Hematopoietic multipotent progenitor cell treated with erythropoietin and hydrocortisone succinate and interleukin-3 and kit ligand, for 4 days (in vitro differentiated cells): ENCODE measurements at places on chromosomes 2 and 18.

GRCh38 chr2:126637386-126637785, 18.6 kb upstream of the GYPC start:
- peak; percentile 64 for DNase-seq

- DNase-seq = no peak
Observed at GRCh38 chr2:53654396-53654795, 113.2 kb upstream of the CHAC2 start.

DNA sequence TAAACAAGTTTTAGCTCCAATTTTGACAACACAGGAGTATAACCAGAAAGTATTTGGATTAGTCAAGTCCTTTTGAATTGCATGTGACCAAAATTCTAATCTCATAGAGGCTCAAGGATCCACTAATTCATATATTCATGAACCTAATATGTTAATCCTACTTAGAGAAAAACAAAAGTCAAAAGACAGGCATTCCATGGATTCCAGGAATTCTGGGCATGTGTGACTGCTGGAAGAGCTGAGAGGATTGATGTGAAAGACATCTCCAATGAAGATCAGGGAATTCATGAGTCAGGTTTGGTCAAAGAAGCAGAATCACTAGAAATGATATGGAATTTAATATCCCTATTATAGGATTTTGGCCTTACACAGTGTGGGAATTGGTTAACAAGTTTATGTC, 1494.6 kb upstream of the DDX18 start:
- no peak for DNase-seq

DNA sequence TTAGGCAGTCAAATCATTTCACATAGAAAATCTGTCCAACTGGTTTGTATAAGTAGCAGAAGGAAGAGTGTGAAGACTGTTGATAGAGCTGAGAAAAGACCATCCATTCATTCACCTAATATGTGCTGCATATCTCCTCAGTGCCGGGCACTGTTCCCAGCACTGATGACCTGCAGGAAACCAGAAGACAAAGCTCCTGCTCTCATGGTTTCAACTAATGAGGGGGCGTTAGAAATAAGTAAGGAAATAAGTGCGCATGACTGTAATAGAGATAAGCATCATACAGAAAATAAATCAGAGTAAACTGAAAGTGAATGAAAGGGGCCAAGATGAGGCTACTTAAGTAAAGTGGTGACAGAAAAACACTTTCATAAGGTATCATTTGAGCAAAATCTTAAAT, 427.5 kb upstream of the CDH20 start:
- DNase-seq = no peak

GRCh38 chr18:6810191-6810590, 80.7 kb downstream of the ARHGAP28 start:
- no peak for DNase-seq

DNA sequence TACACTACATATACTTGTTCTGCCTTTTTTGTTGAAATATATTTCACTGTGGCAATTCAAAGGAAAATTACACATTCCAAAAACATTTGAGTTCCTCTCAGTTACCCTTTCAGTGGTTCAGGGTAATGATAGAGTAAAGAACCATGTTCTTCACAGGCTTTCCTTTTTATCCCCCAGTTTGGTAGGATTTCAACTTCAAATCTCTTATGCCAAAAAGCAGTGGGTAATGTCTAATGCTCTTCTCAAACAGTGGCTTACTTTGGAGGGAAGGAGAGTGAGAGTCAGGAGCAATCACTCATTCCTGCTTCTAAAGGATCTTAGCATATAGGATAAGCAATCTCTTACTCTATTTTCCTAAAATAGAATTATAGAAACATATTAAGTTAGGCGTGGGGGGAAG, 290.6 kb downstream of the ZEB2 start:
- no peak for DNase-seq

DNA sequence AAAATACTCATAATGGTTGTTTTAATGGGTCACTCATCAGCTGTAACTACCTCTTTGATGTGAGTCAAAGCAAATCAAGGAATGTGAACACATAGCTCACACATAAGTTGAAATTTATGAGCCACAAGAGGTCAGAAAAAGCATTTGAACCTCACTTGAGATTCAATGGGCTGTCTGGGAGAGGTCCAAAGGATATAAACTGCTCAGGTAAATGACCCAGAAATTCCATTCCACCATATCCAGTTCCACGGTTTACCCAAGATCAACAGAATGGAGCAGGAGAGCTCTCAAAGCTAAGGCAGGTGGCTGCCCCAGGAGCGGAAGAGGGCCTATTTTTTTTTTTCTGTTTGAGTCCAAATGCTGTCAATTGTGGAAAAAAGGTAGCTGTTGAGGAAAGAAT, 464.1 kb downstream of the TNS1 start:
- DNase-seq = no peak

- DNase-seq = peak; percentile 72
Observed at GRCh38 chr2:174334781-174335251, at the start of gene SP9. Gene SP9, plus strand, starts transcription at chr2:174334954. Its CDS starts 139 bp downstream, at chr2:174335093.

DNA sequence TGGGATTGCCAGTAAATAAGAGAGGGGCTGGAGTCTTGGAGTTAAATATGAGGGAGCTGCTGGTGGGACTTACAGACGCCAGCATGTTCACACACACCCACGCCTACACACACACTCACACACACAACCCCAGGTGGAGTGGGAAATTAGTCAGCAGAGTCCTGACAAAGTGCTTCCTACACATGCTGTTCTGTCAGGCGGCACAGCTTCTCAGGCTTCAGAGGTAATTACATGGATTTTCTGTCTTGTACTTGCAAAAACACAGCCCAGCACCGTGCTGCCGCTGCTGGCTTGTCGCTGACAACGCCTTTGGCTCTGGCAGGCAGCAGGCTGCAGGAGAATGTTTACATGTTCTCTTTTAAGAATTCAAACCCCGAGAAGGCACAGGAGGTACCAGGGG, 1186.3 kb upstream of the CELF4 start:
- no peak for DNase-seq

DNA sequence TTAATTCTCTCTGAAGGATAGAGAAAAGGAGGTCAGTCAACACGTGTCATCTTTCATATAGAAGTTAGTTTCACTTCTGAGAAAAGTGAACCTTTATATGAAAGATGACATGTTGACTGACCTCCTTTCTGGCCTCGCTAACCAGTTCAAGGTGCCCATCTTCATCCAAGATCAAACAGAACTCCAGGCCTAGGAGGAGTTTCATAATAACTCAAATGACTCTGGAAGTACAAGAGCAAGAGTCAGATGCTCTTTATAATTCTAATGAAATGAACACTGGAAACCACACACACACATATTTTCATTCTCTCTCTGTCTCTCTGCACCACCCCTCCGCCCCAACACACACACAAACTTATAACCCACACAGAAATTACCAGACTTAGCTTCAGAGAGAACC, 16.3 kb downstream of the ANKRD44 start:
- no peak for DNase-seq

DNA sequence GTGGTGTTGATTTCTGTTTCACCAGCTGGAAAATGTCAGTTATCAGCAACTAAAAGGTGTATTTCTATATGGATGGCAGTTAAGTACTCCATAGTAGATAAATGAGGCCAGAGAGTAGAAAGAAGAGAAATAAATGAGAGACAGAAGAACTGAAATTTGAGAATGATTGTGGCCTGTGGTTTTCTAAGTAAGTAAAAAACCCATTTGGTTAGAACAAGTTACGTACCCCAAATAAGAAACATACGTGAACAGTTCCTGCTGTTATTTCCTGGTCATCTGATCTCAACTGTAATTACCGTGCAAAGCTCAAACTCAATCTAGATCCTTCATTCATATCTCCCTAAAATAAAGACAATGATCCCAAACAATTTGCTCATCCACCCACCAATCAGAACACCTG, 181.3 kb downstream of the PID1 start:
- no peak for DNase-seq

DNA sequence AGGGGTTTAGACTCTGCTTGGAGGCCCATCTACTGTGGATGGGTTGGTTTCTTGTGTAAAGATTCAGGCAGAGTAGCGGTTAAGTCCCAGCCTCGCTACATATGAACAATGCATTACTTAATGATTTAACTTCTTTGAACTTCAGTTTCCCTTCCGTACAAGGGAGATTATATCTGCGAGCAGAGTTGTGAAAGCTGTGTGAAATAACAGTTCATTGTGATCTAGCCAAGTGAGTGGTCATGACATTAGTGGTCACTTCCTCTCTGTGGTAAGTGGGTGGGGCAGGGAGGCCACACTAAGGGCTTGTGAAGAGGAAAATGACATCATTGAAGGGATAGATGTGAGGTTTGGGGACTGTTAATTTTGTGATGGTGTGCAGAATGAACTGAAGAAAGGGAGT, 14.1 kb upstream of the MEX3C start:
- peak; percentile 95 for DNase-seq

GRCh38 chr2:105129722-105130232, 91.9 kb downstream of the MRPS9 start:
- peak; percentile 87 for DNase-seq

DNA sequence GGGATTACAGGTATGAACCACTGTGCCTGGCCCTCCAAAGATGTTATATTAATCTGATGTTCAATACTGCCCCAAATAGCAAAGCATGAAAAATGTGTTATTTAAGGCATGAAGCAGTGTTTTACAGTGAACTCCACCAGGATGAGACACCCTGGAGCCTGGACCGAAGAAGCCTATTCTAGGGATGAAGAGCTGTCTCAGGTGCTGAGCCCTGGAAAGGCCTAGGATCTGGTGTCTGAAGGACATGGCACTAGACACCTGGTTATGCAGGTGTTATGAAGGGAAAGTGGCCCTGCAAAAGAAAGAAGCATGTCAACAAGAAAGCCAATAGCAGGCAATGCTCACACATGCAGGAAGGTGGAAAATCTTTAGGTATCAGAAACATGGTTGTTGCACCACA, 374.4 kb downstream of the CLIP4 start:
- DNase-seq = no peak

DNA sequence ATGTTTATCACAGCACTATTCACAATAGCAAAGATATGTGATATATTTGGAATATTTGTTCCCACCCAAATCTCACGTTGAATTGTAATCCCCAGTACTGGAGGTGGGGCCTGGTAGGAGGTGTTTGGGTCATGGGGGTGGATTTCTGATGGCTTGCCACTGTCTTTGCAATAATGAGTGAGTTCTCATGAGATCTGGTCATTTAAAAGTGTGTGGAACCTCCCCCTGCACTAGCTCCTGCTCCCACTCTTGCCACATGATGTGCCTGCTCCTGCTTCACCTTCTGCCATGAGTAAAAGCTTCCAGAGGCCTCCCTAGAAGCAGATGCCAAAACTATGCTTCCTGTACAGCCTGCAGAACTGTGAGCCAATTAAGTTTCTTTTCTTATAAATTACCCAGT, 72.2 kb upstream of the DYNC1I2 start:
- no peak for DNase-seq

DNA sequence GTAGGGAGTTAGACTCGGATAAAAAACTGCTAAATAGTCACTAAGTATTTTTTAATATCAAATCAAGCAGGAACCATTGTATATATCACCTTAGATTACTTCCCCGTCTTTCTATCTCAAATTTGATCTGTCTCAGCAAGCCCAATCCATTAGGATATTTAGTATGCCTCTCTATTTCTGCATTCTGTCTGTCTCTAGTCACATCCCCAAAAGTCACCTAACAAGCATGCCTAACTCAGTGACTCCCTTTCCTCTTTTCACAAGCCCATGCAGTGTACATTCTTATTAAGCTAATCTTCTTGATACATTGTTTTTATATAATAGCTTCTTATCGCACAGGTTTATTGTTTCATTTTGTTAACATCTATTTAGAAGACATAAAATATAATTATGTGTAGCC, 57.8 kb downstream of the PDE1A start:
- no peak for DNase-seq

GRCh38 chr18:36757081-36757480, 71.7 kb downstream of the TPGS2 start:
- DNase-seq = peak; percentile 69

DNA sequence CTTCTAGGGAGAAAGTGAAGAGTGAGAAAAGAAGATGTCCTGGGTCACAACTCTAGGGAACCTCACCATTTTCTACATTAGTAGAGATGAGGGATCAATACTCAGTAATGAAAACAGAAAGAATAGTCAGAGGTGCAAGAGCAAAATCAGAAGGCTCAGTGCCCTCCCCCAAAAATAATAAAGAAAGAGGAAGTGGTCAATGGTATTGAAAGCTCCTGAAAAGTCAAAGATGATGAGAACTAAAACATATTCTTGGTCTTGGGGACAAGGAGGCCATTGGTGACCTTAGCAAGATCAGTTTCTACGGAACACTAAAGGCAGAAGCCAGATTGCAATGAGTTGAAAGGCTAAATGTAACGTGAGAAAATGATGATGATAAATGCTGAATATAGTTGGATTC, 24.5 kb upstream of the MYO1B start:
- peak; percentile 23 for DNase-seq

- DNase-seq = peak; percentile 14
Observed at GRCh38 chr2:63881205-63881604, 39.5 kb downstream of the UGP2 start.

DNA sequence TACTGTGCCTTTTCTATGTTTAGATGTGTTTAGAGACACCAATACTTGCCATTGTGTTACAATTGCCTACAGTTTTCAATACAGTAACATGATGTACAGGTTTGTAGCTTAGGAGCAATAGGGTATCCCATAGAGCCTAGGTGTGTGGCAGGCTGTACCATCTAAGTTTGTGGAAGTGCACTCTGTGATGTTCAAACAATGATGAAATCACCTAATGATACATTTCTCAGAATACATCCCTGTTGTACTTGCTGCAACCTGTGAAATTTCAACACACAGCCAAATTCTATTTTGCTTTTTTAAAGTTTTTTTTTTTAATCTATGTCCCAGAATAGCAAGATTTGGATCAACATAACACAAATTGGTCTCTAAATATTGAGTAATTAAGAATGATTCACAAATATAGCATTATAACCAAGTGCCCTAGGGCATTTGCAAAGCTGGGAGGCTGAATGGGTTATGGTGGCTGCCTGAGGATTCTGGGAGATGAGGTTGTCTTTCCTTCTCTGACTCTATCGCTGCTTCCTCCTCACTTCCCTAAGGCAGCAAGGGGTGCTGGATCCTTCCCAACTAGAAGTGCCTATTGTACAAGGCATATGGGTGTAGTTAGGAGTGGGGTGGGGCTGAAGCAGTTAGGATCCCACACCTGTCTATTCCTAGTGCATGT, 78.3 kb downstream of the SKA1 start:
- no peak for DNase-seq

DNA sequence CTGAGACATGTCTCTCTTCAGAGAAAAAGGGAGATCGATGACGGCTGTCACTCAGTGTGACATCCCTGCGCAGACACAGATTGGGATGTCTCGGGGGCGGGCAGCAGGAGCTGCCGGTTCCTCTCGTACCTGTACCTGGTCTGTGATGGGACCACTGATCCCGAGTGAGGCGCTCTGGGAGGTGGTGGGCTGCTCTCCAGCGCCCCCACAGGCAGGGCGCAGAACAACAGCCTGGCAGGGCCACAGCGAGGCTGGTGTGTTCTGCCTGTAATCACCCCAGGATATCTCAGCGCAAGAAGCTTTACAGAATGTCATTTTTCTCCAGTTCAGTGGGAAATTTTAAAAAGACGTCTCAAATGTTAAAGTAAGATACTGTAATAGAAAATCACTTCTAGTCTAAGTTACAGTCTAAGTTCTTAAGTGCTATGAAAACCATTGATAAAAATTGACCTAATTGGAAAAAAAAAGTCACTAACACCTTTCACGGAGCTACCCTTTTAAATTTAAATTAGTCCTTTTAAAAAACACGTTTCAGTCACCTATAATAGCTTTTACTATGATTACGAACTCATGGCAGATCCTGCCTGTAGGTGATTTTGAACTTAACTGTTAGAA, 189.8 kb downstream of the SNTG2 start:
- DNase-seq = peak; percentile 52

- no peak for DNase-seq
Observed at GRCh38 chr2:14420851-14421250, 211.7 kb upstream of the LRATD1 start.
